ENCODE measurements at places on chromosomes 13 and 19. TPM values are rescaled to one million over a fixed set of nuclear protein-coding genes. Genes with fewer than 3 reads are reported as not detected.
A peak's percentile ranks its signal among the peaks of the same experiment; 100 is the strongest.

GRCh38 chr19:2289714-2290435, 7.9 kb upstream of the PEAK3 start:
- DNase-seq: peak; percentile 66

DNA sequence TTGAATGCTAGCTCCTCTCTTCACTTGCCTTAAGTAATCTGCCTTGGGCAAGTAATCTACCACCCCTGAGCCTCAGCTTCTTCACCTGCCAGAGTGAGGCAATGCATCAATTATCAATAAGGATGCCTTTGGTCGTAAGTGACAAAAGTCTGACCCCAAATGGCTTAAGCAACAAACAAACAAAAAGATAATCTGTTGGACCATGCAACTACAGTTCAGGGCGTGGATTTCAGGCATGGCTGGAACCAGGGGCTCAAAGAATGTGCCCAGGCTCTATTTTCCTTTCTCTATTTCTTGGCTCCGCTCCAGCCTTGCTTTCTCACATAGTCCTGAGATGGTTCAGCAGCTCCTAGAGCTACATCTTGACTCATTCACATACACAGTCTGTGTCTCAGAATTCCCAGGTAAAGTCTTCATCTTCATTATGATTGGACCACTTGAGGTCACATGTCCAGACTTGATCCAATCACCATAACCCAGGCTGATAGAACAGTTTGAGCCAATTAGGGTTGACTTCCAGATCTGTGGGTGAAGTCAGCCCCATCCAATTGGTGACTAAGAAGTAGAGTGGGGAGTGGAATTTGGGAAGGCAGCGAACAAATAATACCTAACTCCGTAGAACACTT, 29.6 kb downstream of the ACSBG2 start:
- peak; percentile 5 for DNase-seq

GRCh38 chr19:46715975-46716671, 791 bp downstream of the PRKD2 start:
- peak; percentile 71 for DNase-seq

DNA sequence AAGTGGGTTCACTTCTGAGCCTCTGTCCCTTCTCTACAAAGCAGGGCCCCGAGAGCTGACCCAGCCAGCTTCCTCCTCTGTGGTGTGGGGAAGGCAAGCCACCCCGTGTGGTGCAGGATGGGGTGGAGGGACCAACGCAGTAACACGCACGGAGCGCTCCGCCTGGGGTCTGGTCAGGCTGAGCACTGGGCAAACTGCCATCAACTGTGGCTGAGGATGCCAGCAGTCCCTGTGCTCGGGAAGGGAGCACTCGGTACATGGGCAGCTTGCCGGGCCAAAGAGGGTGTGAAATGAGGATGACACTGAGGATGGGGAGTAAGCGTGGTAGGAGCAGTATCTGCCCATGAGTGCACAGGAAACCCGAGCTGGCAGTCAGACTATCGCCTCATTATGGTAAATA, 7.6 kb upstream of the GMIP start:
- no peak for DNase-seq

- DNase-seq: no peak
Observed at GRCh38 chr19:51089786-51090185, 7.1 kb upstream of the KLK14 start.

GRCh38 chr13:55893540-55893939, 1247.2 kb upstream of the PRR20A start:
- DNase-seq: no peak

The GPR12 gene
- polyA plus RNA-seq: not detected

- no peak for DNase-seq
Observed at GRCh38 chr19:32178401-32178800, 167.0 kb upstream of the ZNF507 start.

The ATF5 gene
- 8.0 TPM for polyA plus RNA-seq

The FAM124A gene
- 0.10 TPM for polyA plus RNA-seq

The SLC8A2 gene
- polyA plus RNA-seq: 0.11 TPM

DNA sequence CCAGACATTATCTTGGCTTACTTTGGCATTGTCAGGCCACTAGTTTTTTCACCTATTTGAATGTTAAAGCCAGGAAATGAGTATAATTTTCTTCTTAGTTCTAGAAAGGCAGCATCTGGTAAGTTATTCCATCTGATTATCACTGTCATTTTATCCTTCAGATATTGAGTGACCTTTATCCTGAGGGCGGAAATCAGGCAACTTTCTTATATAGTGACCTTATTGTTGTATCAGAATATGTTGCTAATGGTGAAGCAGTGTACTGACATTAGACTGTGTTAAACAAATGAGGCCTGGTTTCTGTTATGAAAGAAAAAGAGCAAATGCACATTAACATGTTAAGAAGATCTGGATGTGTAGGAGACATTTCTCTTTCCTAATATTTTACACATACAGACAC, 5.4 kb upstream of the NDFIP2 start:
- no peak for DNase-seq

The CGB8 gene
- 1.9 TPM for polyA plus RNA-seq

The TTYH1 gene
- polyA plus RNA-seq: 0.05 TPM

The CACNA1A gene
- polyA plus RNA-seq: 2.3 TPM

GRCh38 chr13:45542391-45542790, 73.1 kb downstream of the ERICH6B start:
- DNase-seq: no peak

DNA sequence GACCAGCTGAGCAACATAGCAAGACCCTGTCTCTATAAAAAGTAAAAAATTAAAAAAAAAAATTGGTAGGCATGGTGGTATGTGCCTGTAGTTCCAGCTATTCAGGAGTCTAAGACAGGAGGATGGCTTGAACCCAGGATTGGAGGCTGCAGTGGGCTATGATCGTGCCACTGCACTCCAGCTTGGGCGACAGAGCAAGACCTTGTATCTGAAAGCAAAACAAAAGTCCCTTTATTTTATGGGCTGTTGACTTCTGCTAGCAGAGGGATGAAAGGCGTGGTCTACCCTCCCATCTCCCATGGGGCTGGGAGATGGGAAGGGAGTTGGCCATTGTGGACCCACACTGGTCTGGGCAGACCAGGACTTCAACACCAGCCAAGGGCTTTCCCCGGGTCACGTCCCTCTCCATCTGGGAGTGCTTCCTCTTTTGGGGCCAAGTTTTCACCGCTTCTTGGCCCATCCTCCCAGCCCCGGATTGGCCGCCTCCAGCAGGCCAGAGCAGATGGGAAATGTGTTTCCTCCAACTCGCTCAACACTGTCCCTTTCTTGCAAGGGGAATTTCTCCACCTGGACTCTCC, 2.2 kb upstream of the TNFSF9 start:
- peak; percentile 18 for DNase-seq

GRCh38 chr19:46392252-46392801, 21.0 kb downstream of the CCDC8 start:
- peak; percentile 61 for DNase-seq

DNA sequence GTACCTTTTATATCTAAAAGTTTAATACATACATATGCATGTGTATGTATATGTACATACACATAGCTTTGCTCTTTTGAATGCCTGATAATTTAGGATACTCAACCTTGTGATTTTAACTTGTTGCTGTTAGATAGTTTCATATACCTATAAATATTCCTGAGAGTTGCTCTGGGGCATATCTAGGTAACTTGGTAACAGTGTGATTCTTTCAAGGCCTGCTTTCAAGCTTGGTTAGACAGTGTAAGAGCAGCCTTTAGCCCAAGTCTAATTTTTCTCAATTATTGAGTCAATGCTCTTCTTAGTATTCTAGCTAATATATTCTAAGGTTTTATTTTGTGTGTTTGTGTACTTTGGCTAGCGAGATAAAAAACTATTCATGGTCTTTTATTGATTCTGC, 762.1 kb upstream of the MIR17HG start:
- no peak for DNase-seq

Data from GM23248 (cell line).